Epithelial cell of proximal tubule (primary cell): ENCODE measurements at places on chromosomes 7 and 10.

DNA sequence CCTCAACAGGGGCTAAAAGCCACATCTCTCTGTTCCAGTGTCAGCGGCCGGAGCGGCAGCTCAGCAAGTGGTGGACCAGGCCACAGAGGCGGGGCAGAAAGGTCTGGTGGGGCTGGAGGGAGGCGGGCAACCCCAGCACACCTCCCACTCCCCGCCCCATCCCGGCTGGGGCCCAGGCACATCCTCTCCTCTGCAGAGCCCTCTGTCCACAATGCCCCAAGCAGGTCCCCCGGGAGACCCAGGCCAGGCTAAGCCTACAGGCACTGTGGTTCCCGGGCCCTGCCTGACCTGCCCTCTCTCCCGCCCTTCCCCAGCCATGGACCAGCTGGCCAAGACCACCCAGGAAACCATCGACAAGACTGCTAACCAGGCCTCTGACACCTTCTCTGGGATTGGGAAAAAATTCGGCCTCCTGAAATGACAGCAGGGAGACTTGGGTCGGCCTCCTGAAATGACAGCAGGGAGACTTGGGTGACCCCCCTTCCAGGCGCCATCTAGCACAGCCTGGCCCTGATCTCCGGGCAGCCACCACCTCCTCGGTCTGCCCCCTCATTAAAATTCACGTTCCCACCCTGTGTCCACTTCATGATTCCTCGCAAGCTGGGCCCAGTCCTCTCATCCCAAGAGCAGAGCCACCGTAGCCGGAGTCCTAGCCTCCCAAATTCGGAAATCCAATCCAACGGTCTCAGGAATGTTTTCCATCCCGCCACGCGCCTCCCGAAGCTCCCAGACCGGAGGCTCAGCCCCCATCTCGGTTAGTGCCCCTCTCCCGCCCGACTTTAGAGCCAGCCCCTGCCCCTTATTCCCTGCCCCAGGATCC, 2.1 kb downstream of the ADIRF start:
- no peak for DNase-seq

DNA sequence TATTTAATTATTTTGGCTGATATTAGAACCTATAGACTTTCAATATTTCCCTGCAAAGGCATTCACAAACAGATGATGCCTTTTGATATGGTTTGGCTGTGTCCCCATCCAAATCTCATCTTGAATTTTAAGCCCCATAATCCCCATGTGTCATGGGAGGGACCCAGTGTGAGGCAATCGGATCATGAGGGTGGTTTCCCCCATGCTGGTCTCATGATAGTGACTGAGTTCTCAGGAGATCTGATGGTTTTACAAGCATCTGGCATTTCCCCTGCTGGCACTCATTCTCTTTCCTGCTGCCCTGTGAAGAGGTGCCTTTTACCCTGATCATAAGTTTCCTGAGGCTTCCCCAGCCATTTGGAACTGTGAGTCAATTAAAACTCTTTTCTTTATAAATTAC, 9.3 kb upstream of the PNLIPRP3 start:
- DNase-seq, result peak; percentile 13

- DNase-seq, result no peak
These were observed 73.5 kb downstream of the CLEC2L start for GRCh38 chr7:139597028-139597427.

GRCh38 chr10:77348082-77348481, 289.5 kb downstream of the KCNMA1 start:
- DNase-seq, result no peak

DNA sequence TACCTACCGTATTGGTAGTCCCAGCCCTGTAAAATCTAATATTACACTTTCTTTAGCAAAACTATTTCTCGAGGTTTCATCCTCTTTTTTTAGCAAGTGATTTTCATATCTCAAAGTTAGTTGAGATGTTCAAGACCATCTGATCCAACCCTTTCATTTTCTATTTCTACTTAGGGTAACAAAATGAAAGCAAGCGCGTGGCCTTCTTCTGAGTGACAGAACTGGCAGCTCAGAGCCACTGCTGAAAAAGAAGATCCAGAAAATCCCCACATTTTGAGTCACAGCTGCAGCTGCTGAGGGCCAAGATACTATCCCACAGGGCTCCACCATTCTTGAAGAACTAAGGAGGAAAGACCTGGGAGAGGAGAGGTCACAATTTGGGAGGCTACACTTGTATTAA, 24.8 kb upstream of the ZNF800 start:
- DNase-seq, result no peak

GRCh38 chr7:19112274-19113001, 5.0 kb downstream of the TWIST1 start:
- DNase-seq, result no peak

DNA sequence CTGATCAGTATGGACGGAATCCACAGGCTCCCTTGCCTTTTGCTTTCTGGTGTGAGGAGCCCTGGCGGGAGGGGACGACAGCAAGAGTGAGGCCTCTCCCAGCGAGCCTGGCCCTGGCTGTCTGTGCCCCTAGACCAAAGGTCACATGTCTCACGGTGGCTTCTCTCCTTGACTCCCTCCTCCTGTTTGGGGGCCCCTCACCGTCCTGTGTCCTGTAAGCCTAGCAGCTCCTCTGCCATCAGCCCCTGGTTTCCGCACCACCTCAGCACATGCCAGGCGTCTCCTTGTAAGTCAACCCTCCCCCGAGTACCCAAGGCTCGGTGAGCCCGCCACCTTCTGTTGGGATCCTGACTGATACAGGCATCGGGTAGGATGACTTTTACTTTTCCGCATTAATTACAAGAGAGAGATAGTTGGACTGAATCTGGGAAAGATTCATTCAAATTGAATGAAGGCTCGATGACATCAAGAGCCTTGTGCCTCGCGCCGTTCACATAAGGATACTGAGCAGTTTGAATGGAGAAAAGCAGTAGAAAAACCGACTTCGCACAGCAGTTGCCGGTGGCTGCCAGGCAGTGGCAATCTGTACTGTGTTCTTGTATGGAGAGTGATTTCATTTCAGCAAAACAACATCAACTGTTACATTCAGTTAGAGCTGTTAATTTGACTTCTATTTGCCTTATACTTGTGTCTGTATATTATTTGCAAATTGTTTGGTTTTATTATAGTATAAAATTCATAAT, 119.8 kb downstream of the XRCC2 start:
- DNase-seq, result no peak

DNA sequence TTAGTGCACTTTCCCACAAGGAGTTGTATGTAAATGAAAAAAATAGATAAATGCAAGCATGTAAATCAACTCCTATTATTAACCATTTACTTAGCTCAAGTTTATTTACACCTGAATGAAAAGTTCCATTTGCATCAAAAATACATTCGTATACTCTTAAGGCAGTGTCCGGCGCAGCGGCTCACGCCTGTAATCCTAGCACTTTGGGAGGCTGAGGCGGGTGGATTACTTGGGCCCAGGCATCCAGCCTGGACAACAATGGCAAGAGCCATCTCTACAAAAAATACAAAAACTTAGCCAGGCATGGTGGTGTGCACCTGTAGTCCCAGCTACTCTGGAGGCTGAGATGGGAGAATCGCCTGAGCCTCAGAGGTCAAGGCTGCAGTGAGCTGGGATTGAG, 4.2 kb upstream of the IDI2 start:
- DNase-seq, result no peak

- no peak for DNase-seq
These were observed 6.9 kb downstream of the CCL24 start for GRCh38 chr7:75806560-75807307.

- DNase-seq, result no peak
These were observed 78.6 kb downstream of the CHCHD3 start for GRCh38 chr7:133003052-133003910.

DNA sequence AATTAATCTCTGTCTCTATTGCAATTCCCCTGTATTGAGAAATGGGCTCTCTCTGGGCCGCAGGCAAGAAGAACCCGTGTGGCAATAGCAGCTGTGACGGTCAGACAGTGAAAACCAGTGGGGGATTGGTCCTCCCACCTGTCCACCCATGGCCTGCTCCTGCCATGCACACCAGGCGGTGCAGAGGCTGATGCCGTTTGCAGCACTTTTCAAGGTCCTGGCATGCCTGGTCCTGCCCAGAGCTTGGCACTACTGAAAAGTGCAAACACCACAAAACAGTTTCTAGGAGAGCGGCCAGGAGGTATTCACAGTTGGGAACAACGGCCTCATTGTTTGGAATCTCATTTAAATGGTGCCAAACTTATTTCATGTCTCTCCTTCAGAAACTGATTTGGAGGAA, 41.5 kb downstream of the PSPH start:
- no peak for DNase-seq

DNA sequence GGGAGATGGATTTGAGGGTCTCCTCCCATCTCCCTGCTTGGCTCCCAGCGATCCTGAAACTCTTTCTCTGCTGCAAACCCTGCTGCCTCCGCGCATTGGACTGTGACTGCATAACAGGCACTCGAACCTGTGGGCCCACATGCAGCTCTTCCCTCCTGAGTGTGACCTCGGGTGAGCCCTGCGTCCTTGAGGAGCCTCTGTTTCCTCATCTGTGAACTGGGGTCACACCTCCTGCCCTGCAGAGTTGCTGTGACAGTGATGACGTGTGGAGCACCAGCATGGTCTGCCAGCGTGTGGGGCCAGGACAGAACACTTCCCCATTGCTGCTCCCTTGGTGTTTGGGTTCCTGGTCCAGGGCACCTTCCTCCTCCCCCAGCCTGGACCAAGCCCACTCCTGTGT, 46.9 kb upstream of the PSMG3 start:
- DNase-seq, result no peak

DNA sequence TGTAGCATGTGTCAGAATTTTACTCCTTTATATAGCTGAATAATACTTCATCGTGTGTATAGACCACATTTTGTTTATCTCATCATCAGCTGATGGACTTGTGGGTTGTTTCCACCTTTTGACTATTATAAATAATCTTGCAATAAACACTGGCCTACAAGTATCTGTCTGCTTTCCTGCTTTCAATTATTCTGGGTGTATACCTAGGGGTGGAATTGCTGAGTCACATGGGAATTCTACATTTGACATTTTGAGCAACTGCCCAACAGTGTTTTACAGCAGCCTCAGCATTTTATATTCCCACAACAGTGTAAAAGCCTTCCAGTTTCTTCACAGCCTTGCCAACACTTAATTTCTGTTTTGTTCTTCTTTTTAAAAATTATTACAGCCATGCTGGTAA, 200.3 kb upstream of the PRSS1 start:
- DNase-seq, result no peak

GRCh38 chr7:381211-382042, 91.5 kb downstream of the FOXL3 start:
- DNase-seq, result no peak

DNA sequence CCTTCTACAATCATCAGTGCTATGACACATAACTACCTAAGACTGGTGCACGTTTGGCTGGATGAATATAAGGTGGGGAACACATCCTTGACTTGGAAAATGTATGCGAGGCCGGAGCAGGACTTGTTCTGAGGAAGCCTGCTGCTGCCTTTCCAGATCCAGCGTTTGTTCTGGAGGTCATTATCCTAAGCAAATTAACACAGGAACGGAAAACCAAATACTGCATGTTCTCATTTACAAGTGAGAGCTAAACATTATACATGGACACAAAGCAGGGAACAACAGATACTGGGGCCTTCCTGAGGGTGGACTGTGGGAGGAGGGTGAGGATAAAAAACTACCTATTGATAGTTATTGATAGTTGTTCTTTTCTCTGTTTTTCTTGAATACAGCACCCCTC, 10.8 kb upstream of the GALNT11 start:
- no peak for DNase-seq

DNA sequence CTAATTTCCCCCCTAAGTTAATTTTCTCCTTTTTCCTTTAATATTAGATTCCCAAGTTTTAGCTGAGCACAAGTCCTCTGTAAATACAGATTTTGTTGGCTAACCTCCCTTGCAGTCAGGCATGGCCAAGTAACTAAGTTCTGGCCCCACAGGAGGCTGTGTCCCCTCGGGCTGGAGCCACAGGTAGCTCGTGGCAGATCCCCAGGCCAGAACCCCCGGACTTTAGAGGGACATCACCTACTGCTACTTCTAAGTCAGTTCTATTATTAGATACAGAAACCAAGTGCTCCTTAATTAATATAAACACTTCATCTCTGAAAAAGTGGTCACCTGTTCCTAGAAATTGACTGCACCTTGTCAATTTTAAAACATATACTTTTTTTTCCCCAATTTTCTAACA, 46.1 kb upstream of the NCAPG2 start:
- no peak for DNase-seq

GRCh38 chr7:116037401-116037800, 6.8 kb upstream of the TFEC start:
- no peak for DNase-seq

GRCh38 chr7:41103331-41103730, 599.6 kb downstream of the INHBA start:
- no peak for DNase-seq

GRCh38 chr10:79266084-79266483, 81.2 kb upstream of the PPIF start:
- no peak for DNase-seq

DNA sequence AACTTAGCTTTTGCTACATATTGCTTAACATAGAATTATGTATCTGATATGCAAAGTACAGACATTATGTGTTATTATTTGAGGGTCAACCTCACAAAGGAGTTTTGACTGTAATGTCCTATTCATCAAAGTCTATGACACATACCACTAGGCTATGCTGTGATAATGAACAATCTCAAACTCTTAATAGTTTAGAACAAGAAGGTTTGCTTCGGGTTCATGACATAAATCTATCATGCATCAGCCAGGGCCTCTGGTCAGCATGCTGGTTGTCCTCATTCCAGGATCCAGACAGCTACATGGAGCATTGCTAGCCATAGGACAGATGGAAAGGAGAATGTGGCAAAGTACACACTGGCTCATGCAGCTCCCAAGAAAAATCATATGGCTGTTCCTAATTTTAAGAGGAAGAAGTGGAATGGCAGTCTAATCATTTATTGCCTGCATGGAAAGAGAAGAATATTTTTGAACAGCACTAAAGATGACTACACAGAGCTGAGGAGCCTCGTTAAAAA, 332.1 kb downstream of the GPR158 start:
- DNase-seq, result no peak

DNA sequence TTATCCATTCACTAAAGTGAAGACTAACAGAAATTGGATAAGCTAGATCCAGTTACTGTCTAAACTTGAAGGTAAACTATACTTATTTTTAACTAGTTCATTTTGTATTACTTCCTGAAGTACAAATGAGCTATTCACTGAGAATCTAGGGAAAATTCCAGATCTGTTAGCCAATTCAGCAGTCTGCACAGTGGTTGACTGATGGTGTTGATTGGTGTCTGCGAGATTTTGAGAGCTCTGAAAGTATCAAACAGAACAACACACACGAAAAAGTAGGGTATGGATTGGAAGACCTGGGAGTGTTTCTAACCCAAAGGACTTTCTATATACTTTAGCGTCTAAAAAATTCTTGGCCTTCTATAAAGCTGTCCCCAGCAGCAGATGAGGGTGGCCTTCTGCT, 33.6 kb upstream of the AGR2 start:
- DNase-seq, result no peak

DNA sequence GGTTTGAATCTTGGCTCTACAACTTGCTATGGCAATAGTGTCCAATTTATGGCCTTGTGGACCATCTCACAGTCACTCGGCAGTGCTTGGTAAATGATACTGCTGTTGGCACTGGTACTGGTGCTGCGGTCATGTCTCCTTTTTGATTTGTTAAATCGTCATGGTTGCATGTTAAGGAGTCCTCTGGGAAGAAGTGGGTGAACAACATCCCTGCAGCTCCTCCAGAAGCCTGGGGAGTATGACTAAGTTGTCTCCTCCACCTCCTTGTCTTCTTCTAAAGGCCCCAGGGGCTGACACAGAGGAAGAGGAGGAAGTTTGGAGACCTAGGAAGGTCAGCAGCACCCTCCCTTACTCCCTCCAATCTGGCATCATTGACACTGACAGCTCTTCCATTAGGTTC, 8.5 kb downstream of the ITPRIP start:
- no peak for DNase-seq

- peak; percentile 59 for DNase-seq
These were observed 39.5 kb upstream of the INSIG1 start for GRCh38 chr7:155258226-155258560.
